ENCODE measurements at places on chromosomes 4 and X.

- no peak for DNase-seq
These were observed 678.0 kb upstream of the INTU start for GRCh38 chr4:126954537-126955291.

- no peak for DNase-seq
These were observed 24.0 kb downstream of the CEP44 start for GRCh38 chr4:174307694-174308093.

DNA sequence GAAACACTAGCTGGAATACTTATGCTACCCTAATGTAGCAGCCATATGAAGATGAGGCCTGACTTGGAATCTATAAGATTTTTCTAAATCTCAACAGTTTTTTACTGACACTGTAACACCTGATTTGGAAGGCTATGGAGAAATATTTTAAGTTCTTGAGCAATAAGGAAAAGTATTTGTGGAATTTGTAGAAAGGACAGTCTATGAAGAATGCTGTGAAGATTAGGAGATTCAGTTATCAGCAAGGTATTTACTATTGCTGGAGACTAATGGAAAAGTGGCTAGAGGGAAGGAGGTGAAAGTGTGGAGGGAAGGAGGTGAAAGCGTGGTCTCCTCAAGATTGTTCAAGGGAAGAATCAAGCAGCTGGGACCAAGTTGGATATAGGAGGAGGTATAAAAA is 190.0 kb upstream of the EMCN start:
- no peak for DNase-seq

DNA sequence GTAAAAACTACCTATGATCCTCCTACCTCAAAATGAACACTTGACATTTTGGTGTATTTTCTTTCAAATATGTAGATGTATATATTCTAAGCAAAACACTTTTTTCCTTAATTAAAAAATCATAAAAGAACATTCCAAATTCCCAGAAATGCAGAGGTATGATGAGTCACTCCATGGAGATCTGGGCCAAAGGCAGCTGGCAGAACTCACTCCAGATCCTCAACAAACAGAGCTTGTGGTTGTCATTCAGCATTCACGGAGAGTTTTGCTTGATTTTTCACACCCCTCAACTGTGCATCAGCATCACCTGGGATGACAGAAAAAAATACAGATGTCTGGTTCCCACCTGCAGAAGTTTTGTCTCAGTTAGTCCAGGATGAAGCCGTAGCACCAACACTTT is 144.6 kb downstream of the KIT start:
- no peak for DNase-seq

DNA sequence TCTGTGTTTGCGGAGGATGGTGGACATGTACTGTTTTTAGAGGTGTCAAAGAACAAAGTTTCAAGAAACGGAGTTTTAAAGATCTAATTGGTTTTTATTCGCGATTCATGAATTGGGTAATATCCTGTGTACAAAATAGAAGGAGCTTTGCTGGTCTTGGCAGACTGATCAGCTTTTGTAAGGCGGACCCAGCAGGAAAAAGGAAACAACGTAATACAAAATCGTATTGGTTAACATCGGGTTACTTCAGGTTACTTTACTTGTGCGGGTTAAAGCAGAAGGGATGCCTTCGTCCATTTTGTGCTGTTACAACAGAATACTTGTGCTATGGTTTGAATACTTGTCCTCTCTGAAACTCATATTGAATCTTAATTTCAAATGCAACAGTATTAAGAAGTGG is 11.4 kb upstream of the NYX start:
- DNase-seq, result no peak

- DNase-seq, result no peak
These were observed 43.1 kb upstream of the FAM9C start for GRCh38 chrX:13087322-13088155.

Data from cerebellar nuclear complex (tissue), 1 donor.